Esophagus squamous epithelium (tissue), 5 donors: ENCODE measurements at places on chromosomes 2 and 18. TPM values are rescaled to one million over a fixed set of nuclear protein-coding genes. Genes with fewer than 3 reads are reported as not detected.

- H3K27me3 ChIP-seq = peaks cover 28% of the 10 kb centered on the region
- no peak overlapping the region for H3K4me3 ChIP-seq
- H3K36me3 ChIP-seq = no peaks in the 10 kb centered on the region
Measured at GRCh38 chr2:206435742-206436141, 7.6 kb upstream of the ADAM23 start.

GRCh38 chr2:80700961-80701360, 396.4 kb upstream of the LRRTM1 start:
- no peaks in the 10 kb centered on the region for H3K36me3 ChIP-seq
- DNase-seq = no peak
- H3K4me3 ChIP-seq = no peak overlapping the region
- no peaks in the 10 kb centered on the region for H3K4me1 ChIP-seq
- no peaks in the 10 kb centered on the region for H3K27me3 ChIP-seq

DNA sequence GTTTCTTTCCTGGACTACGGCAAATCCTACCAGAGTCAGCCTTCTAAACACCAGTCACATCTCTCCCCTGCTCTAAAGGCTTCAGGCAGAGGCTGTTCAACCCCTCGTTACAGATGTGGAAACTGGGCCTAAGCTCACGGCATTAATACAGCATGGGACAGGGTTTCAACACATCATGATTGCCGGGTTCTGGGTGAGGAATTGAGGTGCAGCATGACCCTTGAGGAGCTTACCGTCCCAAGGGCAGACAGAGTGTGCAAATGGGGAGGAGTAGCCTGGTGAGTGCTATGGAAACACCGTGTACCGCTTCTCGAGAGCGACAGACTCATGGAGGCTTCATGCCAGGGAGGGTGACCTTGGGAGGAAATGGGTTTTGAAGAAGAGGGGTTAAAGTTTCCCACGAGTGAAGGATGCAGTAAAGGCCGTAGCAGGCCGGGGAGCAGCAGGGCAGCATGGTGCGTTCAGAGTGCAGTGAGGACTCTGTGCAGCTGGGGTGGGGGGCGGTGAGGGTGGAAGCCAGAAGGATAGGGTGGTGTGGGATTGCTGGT, 51.1 kb downstream of the TGOLN2 start:
- H3K4me3 ChIP-seq = peak overlapping the region; percentile 31
- H3K27me3 ChIP-seq = no peaks in the 10 kb centered on the region
- H3K27ac ChIP-seq = peak overlapping the region; percentile 88
- no peaks in the 10 kb centered on the region for H3K36me3 ChIP-seq
- peaks cover 30% of the 10 kb centered on the region for H3K4me1 ChIP-seq
- no peak for DNase-seq

DNA sequence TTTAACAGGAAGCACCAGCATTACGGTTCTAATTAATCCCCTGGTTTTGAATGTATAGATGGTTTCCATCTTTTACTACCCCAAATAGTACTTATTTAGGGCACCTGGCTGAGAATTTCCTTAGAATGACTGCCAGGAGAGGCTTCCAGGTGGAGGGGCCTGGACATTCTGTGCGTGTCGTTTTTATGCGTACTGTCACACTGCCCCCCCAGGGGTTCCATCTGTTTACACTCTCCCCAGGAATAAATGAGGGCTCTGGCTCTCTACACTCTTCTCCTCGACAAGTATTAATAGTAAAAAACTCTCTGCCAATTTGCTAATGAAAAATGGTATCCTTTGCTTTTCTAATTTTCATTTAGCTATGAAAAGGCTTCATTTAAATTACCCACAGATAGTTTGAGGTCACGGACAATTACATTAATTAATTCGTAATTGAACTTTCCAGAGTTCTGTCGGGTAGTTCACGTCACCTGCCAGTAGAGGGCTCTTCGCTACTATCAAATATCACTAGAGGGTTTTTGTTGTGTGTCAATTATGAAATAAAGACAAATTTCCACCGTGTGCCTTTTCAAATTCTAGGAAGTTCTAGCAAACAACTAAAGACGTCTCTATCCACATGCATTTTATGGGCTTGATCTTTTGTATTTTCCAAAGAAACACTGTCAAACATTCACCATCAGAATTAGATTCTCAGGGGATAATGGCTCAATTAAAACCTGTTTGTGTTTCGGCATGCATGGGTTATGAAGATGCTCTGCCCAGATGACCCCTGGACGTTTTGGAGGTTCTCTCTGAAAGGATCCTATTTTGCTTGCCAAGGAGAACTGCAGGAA, 88.8 kb upstream of the ASB18 start:
- no peaks in the 10 kb centered on the region for H3K36me3 ChIP-seq
- H3K27me3 ChIP-seq = no peaks in the 10 kb centered on the region
- H3K4me1 ChIP-seq = no peaks in the 10 kb centered on the region

GRCh38 chr2:232842689-232843088, 27.4 kb upstream of the SNORC start:
- H3K36me3 ChIP-seq = peaks cover 99% of the 10 kb centered on the region
- H3K27ac ChIP-seq = no peak overlapping the region
- no peaks in the 10 kb centered on the region for H3K4me1 ChIP-seq
- DNase-seq = no peak

DNA sequence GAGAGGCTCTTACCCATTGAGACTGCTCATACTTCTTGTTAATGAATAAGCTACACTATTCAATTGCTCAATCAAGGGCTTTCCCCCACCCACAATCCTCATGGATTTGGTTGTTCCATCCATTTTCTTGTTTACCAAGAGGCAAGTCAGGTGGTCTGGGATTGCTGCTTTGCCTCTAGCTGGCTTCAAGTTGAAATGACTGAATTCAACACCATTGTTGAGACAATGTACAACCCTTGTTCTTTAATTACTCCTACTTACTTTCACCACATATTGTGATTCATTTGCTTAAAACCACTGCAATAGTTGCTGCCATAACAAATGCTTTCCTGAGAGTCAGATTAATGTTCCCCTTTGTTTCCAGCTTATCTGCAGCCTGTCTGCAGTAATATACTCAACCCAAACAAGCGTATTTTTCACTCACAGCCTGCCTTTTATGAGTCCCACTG, 532.2 kb downstream of the RIT2 start:
- H3K27ac ChIP-seq = no peak overlapping the region
- DNase-seq = no peak
- H3K27me3 ChIP-seq = no peaks in the 10 kb centered on the region
- H3K36me3 ChIP-seq = no peaks in the 10 kb centered on the region

- no peaks in the 10 kb centered on the region for H3K27me3 ChIP-seq
- H3K27ac ChIP-seq = no peak overlapping the region
- DNase-seq = no peak
- H3K36me3 ChIP-seq = no peaks in the 10 kb centered on the region
- H3K4me3 ChIP-seq = no peak overlapping the region
Measured at GRCh38 chr18:62838475-62839098, 123.2 kb downstream of the PHLPP1 start.

- no peaks in the 10 kb centered on the region for H3K27me3 ChIP-seq
- H3K27ac ChIP-seq = no peak overlapping the region
- no peak overlapping the region for H3K4me3 ChIP-seq
- DNase-seq = no peak
Measured at GRCh38 chr2:26330604-26331003, 15.3 kb upstream of the SELENOI start.

Gene ZSWIM2
- not detected for total RNA-seq

Gene RIOK3
- 90.5 TPM for total RNA-seq

Gene ANKRD39
- 7.1 TPM for total RNA-seq

Gene ORMDL1
- total RNA-seq = 31.8 TPM

Gene GALNT14
- total RNA-seq = 18.6 TPM

Gene CRACDL
- 33.6 TPM for total RNA-seq
